EH (cell line): ENCODE measurements at places on chromosomes 16 and 17.

- no peak for DNase-seq
These were observed 196.6 kb downstream of the UTP18 start for GRCh38 chr17:51456942-51457341.

GRCh38 chr17:38729886-38730525, at the start of gene CISD3:
Gene CISD3 (plus strand): TSS chr17:38730341. CDS start chr17:38730359, 18 bp downstream.
- DNase-seq, result peak; percentile 89

DNA sequence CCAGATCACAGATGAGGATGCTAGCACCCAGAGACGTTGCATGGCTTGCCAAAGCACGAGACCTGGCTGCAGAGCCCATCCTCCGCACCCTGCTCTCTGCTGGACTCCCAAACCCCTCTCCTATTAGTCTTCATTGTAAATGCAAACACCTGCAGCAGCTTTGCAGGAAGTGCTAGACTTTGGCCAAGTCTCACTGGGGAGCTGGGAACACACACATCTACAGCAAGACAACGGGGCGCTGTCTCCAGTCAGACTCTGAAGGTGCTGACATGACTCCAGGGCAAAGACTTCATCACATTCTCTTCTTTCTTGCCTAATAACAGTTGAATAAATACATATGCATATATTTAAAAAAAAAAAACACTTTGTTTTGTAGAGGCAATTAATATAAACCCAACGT, 43.8 kb downstream of the CYTH1 start:
- no peak for DNase-seq

DNA sequence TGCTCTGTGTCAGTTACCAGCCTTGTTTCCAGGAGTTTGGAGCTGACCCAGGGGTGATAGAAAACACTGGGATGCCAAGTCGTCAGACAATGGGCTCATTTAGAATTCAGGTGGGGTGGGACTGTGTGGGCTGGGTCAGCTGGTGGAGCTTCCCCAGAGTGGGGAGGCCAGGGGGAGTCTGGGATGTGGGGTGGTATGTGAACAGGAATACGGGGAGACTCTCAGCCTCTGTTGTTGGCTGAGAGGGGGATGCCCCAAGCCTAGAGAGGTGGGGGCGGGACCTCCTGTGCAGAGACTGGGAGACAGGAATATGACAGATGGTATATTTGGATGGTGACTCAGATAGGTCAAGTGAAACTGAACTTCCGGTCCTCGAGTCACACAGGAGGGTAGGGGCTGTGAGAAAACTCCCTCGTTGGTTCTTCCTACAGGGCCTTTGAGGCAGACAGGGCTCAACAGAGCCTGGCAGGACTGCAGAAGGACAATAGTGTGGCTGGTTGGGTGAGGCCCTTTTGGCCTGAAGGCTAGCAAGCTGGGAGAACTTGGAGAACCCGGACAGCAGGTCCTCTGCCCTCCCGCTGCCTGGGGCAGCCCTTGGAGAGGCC, 23.7 kb downstream of the CDH1 start:
- peak; percentile 66 for DNase-seq

DNA sequence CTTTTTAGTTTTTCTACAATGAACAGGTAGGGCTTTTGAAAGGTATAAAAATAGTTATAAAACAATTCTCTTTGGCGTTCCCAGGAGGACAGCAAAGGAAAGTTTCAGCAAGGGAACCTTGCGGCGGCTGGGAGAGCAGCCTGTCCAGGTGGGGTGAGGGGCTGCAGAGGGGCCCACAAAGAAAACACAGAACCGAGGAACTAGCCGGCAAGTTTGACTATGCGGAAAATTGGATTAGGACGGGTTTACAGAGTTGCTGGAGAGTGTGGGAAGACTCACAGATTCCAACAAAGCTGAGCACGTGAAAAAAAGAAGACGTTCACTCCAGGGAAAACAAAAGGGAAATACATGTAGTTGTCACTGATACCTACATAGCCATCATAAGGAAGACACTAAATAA, 40.2 kb upstream of the METTL16 start:
- DNase-seq, result no peak

DNA sequence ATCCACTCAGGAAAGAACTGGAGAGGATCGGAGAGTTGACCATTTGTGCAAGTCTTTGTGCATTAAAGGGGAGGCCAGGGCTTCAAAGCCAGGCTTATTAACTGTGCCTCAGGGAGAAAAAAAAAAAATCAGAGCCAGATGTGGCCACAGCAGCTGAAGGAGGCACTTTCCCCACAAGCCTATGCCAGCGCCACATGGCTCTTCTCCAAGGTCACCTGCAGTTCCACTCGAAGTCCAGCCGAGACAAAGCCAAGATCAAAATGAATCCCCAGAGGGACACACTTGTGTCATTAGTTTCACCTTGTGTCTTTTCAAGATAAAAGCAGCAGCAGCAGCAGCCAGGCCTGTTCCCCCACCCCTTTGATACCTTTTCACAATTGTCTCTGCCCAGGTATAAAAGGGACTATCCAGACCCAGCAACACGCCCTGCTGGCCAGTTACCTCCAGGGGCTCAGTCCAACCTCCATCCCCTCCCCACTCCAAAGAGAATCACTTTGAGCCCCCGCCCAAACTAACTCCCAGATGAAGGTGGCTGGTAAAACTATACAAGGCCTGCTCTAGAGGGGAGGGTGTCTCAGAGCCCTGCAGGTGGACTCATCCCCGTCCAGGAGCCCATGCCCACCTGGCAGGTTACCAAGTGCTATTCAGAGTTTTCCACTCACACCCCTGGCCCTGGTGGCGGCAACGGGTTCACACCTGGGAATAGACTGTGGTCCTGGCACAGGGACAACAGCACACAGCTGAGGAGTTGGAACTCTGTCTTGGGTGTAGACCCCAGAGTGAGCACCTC, 29.2 kb downstream of the AXIN2 start:
- no peak for DNase-seq

DNA sequence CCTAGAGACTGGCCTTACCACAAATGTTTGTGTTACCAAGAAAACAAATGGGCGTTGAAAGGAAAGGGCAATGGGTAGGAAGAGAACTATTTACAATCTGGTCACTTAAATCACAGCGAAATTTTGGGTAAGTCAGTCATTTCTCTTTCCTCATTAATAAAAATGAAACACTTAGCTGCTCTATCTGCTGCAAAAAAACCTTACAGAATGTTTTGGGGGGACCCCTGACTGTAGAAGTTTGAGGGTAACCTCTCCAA, 742 bp upstream of the NUTF2 start:
- no peak for DNase-seq

GRCh38 chr17:57256708-57257112, 387 bp downstream of the MSI2 start:
- DNase-seq, result peak; percentile 17

GRCh38 chr17:81251094-81251708, 12.1 kb downstream of the NDUFAF8 start:
- no peak for DNase-seq

GRCh38 chr17:66643815-66644710, 190.9 kb upstream of the CACNG5 start:
- DNase-seq, result no peak

- no peak for DNase-seq
These were observed 28.5 kb downstream of the DNAH17 start for GRCh38 chr17:78548725-78549124.

GRCh38 chr17:82320956-82321927, 3.8 kb upstream of the CD7 start:
- DNase-seq, result no peak

DNA sequence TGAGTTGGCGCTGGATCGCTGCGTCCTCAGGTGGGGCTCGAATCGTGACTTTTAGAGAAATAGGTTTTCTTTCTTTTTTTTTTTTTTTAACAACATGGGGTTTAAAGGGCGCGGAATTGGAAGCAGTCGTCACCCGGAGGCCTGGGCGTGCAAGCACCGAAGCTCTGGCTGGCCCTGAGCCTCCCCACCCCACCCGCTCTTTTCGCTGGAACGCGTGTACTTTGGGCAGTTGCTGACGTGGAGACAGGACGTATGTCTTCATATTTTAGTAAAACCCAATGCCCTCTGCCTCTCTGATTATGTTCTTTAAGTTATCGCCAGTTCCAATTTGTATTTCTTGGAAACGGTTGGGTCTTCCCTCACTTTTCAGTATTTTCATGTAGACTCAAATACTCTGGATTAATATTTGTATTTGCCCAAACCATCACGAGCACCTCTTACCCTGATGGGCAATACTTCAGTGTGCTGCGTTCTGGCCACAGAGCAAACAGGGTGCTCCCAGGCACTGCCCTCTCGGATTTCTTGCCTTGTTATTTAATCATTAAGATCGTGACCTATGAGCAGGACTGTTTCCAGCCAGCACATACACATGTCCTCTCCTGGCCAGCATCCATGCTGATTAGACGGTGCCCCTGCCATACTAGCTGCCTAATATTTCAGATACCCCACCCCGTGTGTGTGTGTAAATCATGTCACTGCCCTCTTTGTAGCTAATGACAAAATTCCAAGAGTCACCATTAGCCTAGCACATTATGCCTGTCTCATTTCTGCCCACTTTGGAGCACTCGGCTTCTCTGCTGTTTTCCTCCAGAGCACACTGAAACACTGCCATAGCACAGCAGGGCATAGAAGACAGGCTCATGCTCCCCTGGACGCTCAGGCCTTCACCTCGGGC, 805 bp upstream of the C16orf95 start:
- peak; percentile 65 for DNase-seq

- no peak for DNase-seq
These were observed 15.0 kb upstream of the TAC4 start for GRCh38 chr17:49862781-49863331.

DNA sequence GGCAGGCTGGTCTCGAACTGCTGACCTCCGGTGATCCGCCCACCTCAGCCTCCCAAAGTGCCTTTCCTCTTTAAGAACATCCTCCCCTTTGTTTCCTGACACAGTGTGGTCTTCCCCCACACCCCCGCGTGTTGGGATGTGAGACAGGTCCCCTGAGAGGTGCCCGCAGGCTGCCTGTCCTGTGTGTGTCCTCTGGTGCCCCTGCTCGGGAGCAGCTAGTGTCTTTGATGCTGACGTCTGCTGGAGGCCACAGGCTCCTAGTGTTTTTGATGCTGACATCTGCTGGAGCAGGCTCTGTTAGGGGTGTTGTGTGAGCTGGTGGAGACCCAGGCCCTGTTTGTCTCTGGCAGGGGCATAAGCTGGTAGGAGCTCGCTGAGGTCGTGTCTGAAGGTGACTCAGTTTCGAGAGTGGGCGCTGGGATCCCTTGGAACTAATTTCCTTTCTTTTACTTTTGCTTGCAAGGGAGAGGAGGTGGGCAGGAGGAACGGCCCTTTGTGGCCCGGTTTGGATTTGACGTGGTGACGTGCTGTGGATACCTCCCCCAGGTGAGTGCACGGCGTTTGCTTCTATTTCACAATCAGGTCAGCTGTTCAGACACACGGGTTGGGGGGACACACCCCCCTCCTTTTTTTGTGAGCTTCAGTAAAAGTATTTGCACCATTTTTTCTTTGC, 6.0 kb downstream of the FN3KRP start:
- no peak for DNase-seq

DNA sequence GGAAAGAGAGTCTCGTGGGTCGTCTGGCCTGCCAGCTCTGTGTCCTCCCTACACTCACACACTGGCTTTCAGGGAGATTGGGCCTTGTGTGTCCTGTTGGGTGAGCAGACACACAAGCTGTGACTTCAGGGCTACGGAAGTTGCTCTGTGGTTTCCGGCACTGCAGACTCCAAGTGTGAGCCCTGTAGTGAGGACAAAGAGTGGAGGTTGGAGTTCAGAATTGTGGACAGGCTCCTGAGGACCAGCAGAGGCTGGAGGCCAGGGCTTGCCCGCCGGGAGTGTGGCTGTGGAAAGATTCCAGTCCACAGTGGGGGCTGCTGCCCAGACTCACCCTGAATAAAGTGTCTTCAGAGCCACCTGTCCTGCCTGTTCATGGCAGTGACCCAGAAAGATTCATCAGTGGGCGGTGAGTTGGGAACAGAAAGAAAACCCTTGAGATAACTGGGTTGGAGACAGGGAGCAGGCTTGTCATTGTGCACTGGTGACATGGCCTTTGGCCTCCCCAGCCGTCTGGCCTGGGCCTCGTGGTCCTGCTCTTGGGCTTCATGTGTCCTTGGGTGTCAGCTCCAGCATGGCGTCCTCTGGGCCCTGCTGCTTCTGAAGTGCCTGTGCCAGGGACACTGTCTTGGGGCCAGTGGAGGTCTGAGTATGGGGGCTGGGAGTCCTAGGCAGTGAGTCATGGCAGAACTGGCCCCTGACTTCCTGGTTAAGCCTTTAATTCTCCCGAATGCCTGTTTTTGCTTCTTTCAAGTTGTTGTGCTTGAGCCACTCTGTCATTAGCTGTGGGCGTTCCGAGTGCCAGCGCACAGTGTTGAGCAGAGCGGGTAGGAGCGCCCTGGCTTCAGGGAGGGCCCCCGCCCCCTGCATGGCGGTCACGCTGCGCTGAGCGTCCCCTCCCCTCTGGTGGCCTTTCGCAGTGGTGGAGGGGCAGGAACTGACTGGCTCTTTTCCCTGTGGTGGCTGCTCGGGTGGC, 19.9 kb upstream of the ZNF750 start:
- DNase-seq, result peak; percentile 75

GRCh38 chr17:30278032-30278431, 13.7 kb downstream of the BLMH start:
- peak; percentile 48 for DNase-seq

- no peak for DNase-seq
These were observed 32.4 kb downstream of the LCMT1 start for GRCh38 chr16:25143928-25144327.

DNA sequence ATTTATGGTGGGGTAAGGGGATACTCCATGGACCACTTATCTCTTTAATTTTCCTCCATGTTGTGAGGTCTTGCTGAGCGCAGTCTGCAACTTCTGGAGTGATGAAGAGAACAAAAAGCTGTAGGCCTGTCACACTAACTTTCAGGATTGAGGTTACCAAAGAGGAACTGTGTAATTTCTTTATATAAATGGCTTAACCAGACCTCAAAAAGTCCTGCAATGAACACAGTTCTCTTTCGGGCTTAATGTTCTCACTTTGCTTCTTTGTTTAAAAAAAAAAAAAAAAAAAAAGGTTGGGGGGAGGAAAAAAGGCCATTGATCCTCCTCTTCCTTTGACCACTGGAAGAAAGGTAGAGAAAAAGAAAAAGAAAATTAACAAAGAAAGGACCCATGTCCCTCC, 86.8 kb upstream of the SOX9 start:
- DNase-seq, result no peak

GRCh38 chr17:67157732-67158639, 87.0 kb downstream of the HELZ start:
- DNase-seq, result peak; percentile 53

DNA sequence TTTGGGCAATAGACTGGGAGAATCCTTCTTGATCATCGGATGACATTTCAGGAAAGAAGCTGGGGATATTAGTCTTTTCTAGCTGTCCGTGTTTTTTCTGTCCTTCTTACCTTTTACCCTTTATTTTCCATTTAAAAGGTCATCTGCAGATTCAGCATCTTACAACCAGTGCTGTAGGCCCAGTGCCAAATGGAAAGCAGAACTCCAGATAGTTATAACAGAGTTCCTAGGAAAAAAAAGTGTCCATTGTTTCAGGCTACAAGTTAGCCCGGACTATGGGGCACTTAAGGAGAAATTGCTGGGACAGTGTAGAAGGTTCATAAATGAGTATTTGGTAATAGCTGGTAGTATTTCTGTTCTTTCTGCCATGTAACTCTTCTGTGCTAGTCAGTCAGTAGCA, 28.4 kb downstream of the LDHD start:
- DNase-seq, result no peak
